Mesothelial cell of epicardium (in vitro differentiated cells): ENCODE measurements at places on chromosomes 2 and 18.

- DNase-seq: no peak
These were observed 54.4 kb upstream of the FOSL2 start for GRCh38 chr2:28338046-28338817.

DNA sequence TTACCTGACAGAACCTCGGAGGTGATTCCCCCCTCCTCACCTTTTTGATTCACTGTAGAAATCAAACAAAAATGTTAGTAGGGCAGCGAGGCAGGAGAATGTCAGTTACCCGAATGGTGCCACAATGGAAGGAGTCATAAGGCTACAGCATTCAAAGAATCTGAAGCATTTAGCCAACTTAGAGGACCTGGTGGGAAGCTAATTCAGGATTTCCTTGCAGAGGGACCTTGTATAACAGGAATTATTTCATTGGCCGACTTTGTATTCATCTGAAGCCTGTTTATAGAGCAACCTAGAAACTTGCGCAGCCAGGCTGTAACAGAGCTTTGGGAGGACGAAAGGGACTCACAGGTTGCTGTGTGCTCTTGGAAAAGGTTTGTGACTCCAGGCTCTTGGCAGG is 129.1 kb upstream of the MMADHC start:
- DNase-seq: no peak

- DNase-seq: no peak
These were observed 26.4 kb upstream of the ATRAID start for GRCh38 chr2:27185331-27186026.

DNA sequence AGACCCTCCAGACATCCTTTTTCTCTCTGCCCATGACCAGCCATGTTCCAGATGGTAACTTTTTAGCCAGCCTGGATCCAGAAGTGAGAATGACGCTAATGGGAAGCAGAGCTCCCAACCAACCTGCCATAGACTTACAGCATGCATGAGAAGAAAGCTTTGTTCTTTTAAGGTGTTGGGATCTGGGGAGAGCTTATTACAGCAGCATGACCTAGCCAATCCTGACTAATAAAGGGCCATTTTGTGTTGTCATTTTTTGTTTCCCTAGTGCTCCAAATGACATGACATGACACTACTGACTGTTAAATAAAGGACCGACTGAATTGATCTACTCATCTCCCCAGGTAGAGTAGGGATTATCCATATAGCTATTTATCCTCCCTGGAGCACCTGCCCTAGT is 5.2 kb upstream of the PRKCE start:
- no peak for DNase-seq

DNA sequence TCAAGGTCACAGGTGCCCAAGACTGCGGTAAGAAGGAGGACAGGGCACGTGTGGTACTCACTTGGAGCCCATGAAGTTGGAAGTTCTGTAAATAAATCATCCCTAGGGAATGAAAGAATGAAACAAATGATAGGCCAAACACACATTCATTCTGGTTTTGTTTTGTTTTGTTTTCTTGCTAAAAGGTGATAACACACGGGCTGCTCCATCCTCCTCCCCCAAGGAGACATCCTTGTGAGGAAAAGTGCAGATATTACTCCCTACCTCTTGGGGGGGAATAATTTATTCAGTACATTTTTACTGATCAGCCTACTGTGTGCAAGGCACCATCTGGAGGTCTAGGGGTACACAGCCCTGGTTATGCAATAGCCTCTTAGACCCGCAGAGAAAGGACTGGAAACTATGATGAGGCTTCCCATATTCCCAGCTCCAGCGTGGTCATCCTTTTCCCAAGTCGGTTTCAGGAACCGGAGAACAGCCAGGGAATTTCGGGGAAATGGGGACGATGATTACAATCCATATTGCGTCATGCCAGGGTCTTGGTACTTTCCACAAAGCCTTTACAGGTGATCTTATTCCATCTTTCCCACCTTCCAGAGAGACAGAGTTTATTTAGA is 6.3 kb downstream of the RAX start:
- no peak for DNase-seq

GRCh38 chr18:58975296-58975695 is 110.6 kb downstream of the ZNF532 start:
- DNase-seq: peak; percentile 3

GRCh38 chr18:79272916-79273315 is 122.8 kb upstream of the NFATC1 start:
- DNase-seq: no peak

DNA sequence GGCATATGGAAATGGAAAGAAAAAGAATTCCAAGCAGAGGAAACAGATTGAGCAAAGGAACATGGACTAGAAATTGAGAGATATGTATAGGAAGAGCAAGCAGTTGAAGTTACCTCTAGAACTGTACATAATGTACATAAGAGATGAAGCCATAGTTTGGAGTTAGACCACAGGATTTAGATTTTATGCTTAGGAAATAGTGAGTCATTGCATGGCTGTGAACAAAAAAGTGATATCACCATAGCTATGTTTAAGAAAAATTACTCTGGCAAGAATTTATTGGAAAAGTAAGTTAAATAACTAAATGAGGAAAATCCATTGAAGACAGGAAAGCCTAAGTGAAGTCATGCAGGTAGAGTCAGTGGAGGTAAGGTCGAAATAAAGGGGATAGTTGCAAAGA is 99.4 kb upstream of the GALNT5 start:
- no peak for DNase-seq

- no peak for DNase-seq
These were observed 73.1 kb upstream of the IL1R1 start for GRCh38 chr2:102069311-102069974.

GRCh38 chr2:129176375-129176774 is 803.1 kb upstream of the RAB6C start:
- DNase-seq: no peak

DNA sequence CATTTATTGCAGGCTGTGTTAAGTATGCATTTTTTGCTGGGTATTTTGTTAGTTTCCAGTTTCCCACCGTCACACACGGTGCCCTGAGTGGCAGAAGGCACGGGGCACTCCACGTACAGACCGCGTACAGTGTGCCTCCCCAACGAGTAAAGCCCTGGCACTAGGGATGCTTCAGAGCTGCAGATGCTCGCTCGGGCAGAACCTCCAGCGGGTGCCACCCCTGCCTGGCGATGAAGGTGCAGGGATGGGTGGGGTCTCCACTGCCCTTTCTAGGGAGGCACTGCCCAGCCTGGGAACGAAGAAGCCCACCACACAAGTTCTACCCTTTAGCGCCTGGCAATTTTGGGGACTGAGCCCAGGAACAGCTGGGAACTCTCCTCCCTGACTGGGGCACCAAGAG is 4.1 kb downstream of the GREB1 start:
- no peak for DNase-seq

- DNase-seq: no peak
These were observed 34.2 kb upstream of the CAB39 start for GRCh38 chr2:230678451-230678850.

DNA sequence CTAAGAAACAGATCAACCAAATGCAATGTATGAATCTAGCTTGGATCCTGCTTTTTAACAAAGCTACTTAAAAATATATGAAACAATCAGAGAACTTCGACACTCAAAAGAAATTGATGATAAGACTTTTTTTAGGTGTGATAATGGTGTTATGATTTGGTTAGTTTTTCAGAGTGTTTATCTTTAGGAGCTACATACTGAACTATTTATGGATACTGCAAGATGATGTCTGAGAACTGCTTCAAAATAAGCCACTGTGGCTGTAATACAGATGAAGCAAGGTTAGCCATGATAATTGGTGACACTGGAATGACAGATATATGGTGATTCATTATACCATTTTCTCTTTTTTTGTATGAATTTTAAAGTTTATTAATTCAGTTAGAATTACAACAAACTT is 14.2 kb downstream of the SLC25A12 start:
- DNase-seq: no peak

DNA sequence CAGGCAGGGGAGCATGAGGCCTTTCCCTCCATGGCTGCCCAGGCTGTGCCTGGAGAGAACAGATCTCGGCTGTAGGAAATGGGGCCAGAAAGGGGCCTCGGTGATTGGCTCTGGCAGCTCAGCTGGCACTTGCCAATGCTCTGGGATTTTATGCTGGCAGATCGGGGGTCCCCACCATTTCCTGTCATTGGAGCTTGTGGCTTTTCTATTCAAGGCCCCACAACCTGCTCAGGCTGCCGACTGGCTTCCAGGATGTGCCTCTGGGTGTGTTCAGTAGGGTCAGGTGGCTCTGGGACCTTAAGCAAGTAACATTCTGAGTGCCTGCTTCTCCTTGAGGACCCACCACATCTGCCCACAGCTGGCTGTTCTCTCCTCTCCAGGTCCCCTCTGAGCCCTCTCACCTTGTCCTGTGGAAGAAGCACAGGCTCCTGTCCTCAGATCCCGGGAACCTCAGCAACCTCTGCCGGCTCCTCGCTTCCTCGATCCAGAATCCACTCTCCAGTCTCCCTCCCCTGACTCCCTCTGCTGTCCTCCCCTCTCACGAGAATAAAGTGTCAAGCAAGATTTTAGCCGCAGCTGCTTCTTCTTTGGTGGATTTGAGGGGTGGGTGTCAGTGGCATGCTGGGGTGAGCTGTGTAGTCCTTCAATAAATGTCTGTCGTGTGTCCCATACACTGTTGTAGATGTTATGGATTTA is 4.2 kb downstream of the GNLY start:
- no peak for DNase-seq

GRCh38 chr2:26738481-26738880 is 25.6 kb upstream of the SLC35F6 start:
- no peak for DNase-seq

DNA sequence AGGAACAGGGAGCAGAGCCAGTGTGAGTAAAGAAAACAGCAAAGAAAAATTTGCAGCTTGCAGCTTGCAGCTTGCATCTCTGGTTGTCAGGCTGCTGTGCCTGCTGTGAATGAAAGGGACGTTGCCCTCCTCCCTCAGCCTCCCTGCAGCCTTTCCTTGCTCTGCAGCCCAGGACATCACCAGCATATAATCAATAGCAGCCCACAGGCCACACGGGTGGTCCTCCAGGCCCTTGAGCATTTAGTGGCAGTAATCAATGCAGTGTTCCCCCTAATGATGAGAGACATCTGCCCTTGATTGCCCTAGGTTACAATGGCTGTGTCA is 122.2 kb upstream of the TACR1 start:
- DNase-seq: no peak

GRCh38 chr2:9205963-9206948 is at the start of gene ASAP2:
ASAP2 (plus strand) TSS chr2:9206812; CDS start chr2:9207105, 293 bp downstream.
- DNase-seq: peak; percentile 55

DNA sequence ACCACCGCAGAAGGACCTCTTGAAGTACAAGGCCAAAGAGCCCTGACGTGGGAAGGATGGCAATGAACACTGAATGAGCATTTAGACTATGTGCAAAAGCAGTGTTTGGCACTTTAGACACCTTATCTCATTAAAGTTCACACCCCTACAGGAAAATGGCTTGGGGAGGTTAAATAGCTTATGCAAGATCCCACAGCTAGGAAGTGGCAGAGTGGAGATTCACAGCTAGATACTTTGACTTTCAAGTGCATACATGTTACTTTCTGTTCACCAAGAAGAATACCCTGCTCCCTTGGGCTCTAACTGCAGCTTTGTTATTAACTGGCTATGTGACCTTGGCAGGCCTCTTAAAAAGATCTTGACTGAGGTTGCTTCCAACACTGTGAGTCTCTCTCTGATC is 58.2 kb downstream of the ICOS start:
- DNase-seq: no peak

DNA sequence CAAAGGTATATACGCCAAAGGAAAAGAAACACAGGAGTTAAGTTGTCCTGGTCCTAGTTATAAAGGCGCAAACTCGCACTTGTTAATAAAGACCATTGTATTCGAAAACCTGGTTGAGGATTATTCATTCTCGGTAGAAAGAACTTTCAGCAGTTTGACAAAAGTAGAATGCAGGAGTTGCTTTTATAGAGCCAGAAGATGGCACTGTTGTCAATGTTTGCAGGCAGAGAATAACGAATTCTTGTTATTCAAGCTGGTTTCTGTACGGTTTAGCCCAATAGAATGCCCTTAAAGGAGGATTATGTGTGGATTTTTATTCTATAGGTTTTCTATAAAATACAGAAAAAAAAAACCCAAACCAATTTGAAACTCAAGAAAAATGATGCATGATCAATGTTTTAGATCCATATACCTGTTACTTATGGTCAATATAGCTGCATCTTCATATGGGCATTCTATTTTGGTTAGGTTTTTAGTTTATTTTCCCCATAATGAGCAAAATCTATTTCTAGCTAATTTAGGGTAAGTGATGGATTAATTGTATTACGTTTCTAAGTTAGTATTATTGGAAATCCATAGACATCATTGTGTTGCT is 510.3 kb downstream of the PLCL1 start:
- no peak for DNase-seq

DNA sequence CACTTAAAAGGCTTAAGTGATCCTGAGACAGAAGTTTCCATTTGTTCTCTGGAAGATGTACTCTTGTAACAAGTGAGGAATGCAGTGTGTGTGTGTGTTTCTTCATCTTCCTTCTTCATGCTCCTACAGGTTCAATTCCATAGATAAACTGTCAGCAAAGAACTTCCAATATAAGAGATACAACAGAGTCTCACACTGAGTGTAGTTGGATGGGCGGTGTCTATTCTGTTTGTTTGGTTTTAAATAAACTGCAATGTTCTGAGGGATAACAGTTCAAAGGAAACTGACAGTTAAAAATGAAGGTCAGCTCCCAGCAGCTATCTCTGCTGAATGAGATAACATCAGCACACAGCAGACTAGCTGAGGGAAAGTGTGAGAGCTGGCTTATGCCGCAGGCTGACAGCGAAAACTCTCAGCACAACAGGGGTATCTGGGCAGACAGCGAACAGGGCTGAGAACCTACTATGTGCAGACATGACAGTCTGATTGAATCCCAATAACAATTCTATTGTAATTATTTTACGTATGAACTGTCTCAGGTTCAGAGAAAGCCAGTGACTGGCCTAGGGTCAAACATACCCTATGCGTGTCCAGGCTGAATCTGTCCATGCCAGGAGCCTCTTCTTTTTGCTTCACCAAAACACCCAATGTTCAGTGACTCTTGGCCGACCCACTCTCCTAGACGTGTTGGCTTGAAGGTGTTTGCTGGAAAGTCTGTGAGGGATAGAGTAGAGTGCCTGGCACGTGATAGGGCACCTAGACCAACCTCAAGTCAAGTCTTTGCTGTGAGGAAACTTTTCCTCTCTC is 201.9 kb upstream of the TRIB2 start:
- no peak for DNase-seq

- no peak for DNase-seq
These were observed 33.9 kb downstream of the ARHGAP25 start for GRCh38 chr2:68768461-68768860.

DNA sequence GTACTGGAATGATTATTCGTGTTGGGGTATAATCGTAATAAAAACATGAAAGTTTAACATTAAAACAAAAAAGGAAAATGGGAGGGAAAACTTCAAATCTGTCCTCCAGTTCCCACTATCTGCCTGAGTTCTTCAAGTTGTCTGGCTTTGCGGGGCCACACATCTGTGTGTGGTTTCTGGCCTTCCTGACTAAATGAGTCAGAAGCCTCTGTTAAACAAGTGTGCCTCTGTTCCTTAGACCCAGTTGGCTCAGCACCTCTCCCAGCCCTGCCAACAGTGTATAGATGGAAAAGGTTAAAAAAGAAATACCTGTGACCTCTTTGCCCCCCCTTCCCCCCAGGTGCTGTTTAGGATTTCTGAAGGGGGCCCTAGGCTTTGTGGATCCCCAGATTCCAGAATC is 30.2 kb downstream of the XDH start:
- no peak for DNase-seq
